ENCODE measurements at places on chromosomes 5 and 9.

DNA sequence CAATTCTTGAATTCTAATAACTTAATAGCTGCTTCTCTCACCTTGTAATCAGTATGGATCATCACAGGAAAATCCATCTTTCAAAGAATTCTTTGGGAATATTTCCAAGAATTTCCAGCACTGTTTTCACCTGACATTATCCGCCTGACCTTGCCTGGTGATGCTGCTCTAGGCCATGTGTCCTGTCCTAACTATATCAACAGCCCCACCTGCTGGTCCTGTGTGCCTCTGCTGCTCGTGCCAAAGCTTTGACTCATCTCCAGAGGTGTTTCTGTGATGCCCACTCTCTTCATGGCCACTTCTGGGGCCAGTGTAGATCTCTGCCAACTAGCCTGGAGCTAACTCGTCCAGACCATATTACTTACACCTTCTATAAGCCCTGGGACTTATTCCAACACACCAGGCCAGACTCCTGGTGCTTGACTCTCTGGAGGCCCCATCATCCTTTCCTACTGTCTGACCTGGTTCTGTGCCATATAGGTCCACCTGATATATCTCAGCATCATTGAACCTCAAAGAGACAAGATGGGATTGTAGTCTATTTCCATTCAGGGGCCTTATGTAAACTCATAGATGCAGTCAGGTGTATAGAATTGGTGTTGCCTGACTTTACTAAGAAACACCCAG, 67.5 kb upstream of the CKMT2 start:
- DNase-seq, result peak; percentile 49

DNA sequence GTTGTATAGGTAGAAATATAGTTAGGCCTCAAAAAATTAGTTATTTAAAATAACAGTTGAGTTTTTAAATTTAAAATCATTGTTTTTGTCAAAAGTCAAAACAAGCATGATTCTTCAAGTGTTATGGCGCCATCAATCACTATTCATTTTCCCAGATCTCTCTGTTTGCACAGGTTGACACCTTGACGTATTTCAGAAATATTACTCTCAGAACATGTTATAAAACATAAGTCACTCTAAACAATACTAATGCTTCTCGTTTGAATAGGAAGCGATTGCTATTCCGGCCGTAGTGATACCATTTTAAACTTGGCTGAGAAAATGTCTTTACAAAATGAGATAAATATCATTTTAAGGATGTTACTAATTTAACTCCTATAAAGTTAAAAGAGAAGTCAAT, 126.1 kb upstream of the VCAN start:
- DNase-seq, result no peak

- DNase-seq, result no peak
These were observed 51.2 kb upstream of the CDK20 start for GRCh38 chr9:88025411-88026117.

DNA sequence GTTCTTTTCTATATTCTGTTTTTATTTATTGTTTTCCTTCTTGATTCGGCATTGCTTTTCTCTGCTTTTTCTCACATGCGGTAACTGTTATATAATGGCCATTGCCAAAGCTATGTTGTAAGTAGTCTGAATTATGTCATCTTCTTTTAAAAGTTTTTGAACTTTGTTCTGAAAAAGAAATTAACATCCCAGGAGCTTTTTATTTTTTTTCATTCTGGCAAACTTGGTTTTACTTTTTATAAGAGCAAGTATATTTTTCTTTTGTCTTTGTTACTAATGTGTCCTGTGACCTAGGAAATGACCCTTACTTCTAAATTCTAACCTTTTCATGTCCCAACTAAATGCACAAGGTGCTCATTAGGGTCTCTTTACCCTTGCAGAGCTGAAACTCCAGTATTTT, 26.7 kb upstream of the IZUMO3 start:
- no peak for DNase-seq
